ENCODE measurements at places on chromosomes 2 and 18. TPM values are rescaled to one million over a fixed set of nuclear protein-coding genes. Genes with fewer than 3 reads are reported as not detected.

GRCh38 chr2:177335917-177336450 is 56.6 kb upstream of the AGPS start:
- DNase-seq, result no peak

DNA sequence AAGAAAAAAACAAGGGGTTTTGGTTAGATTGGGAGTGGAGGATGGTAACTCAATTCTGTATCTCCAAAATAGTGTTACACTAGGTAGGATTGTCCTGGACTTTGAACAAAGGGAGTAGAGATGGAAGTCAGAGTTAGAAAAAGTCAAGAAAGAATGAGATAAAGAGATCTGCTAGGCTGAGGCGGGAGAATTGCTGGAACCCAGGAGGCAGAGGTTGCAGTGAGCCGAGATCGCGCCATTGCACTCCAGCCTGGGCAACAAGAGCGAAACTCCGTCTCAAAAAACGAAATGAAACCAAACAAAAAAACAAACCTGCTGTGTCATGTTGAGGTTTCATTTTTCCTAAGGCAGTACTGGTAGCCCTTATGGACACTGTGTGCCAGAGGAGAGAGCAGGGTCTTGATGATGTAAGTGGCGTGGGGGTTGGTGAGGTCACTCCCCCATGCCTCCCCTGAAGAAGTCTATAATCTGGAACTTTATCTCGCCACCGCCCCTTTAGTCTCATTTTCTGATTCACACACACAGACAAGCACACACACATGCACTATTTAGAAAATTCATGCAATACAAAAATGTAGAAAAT is 10.5 kb downstream of the DRC1 start:
- DNase-seq, result no peak

- no peak for DNase-seq
Observed at GRCh38 chr2:2827761-2828221, 496.7 kb upstream of the MYT1L start.

GRCh38 chr2:126797622-126798275 is 100.9 kb upstream of the TEX51 start:
- DNase-seq, result no peak

The IRS1 gene
- 8.1 TPM for total RNA-seq

The ITPRID2 gene
- total RNA-seq, result 32.8 TPM
